ENCODE measurements at places on chromosomes 13 and 19.
A peak's percentile ranks its signal among the peaks of the same experiment; 100 is the strongest.

GRCh38 chr13:67950603-67951002, 720.5 kb upstream of the PCDH9 start:
- no peak for DNase-seq

DNA sequence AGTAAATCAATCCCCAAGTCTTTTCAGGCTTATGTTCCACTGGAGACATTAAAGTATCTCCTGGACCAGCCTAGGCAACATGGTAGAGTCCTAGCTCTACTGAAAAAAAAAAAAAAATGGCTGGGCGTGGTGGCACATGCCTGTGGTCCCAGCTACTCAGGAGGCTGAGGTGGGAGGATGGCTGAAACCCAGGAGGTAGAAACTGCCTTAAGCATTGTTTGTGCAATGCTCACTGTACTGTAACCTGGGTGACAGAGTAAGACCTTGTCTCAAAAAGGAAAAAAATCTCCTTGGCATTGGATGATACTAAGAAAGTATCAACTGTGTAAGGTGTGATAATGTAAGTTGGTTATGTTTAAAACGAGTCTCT, 8.8 kb downstream of the KLK8 start:
- DNase-seq: no peak

DNA sequence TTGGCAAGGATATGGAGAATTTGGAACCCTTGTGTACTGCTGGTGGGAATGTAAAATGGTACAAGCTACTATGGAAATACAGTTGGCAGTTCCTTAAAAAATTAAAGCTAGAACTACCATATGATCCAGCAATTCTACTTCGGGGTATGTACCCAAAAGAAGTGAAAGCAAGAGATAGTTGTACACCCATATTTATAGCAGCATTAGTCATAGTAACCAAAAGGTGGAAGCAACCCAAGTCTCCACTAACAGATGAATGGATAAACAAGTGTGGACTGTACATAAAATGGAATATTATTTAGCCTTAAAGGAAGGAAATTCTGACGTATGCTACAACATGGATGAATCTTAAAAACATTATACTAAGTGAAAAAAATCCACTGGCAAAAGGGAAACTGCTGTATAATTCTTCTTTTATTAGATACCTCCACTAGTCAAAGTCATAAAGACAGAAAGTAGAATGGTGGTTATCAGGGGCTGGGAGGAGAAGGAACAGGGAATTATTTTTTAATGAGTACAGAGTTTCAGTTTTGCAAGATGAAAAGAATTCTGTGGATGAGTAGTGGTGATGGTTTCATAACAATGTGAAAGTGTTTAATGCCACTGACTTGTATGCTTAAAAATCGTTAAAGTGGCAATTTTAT, 141.6 kb downstream of the RXFP2 start:
- DNase-seq: no peak

- DNase-seq: no peak
Measured at GRCh38 chr13:100646030-100646673, 28.4 kb downstream of the TMTC4 start.

DNA sequence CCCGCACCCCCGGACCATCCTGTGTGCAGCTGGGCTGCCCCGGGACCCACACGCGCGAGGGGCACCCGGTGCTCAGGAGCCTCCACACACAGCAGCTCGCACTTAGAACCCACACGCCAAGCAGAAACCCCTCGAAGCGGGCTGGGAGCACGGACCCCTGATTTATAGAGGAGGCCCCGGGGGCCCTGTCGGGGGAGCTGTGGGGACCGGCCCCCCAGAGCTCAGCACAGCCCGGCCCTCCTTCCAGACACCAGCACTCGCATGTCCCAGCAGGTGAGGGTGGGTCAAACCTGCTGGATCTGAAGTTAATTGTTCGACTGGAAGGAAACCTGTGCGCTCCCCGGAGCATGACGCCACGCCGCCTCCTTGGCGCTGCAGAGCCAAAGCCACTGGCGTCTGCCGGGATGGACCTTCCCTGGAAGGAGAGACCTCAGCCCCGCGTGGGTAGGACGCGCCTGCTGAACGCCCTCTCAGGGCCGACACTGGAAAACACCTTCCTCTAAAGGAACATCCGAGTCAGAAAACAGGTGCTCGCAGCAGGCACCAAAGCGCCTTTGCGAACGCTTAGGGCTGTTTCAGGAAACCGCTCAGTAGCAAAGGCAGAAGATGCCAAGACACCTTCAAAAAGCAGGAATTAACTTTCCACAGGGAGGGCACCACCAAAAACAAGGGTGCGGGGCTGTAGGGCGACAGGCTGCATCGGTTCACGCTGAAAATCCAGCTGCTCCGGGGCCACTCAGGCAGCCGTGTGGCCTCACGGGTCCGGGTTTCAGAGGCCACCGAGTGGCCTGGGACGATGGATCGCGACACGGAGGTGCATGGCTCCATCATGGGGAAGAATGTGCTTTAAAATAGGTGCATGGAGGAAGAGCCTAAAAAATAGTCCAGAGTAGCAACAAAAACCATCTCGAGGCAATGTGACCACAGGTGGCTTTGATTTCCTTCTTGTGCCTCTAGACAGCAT, 37.8 kb upstream of the GRTP1 start:
- peak; percentile 33 for DNase-seq

GRCh38 chr13:38617936-38618335, 68.9 kb upstream of the FREM2 start:
- DNase-seq: no peak

DNA sequence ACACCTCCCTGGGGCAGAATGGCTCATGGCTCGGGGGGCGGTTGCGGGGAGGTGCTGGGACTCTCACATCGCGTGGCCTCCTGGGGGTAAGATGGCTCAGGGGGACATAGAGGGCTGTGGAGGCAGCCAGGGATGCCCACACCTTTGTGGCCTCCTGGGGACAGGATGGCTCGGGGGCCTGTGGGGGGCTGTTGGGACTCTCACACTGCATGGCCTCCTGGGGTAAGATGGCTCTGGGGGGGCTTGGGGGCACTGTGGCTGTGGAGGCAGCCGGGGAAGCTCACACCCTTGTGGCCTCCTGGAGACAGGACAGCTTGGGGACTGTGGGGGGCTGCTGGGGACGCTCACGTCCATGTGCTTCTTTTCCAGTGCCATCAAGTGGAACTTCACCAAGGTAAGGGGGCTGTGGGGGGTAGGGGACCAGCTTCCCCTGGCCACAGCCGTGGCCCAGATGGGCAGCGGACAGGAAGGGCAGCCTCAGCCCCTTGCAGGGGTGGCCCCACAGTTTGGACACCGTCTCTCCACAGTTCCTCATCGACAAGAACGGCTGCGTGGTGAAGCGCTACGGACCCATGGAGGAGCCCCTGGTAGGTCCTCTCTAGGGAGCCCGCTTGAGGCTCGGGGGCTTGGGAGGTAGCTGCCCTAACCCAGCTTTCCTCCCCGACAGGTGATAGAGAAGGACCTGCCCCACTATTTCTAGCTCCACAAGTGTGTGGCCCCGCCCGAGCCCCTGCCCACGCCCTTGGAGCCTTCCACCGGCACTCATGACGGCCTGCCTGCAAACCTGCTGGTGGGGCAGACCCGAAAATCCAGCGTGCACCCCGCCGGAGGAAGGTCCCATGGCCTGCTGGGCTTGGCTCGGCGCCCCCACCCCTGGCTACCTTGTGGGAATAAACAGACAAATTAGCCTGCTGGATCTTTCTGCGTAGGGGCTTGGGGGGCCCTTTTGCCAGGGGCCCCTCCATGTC, 2.4 kb downstream of the GPX4 start:
- DNase-seq: no peak

DNA sequence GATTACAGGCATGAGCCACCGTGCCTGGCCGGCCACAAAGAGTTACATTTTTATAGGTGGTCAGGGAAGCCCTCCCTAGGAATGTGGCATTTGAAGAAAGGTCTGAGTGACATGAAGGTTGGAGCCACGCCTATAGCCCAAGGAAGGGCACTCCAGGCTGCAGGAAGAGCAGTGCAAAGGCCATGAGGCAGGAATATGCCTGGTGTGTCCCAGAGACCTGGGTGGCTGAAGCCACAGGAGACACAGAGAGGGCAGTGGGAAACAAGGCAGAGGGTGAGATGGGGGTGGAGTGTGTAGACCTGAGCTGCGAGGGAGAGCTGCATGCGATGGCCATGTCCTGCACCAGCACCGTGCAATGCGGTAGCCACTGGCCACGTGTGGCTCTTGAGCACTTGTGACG, 4.9 kb downstream of the PNMA8B start:
- DNase-seq: no peak

DNA sequence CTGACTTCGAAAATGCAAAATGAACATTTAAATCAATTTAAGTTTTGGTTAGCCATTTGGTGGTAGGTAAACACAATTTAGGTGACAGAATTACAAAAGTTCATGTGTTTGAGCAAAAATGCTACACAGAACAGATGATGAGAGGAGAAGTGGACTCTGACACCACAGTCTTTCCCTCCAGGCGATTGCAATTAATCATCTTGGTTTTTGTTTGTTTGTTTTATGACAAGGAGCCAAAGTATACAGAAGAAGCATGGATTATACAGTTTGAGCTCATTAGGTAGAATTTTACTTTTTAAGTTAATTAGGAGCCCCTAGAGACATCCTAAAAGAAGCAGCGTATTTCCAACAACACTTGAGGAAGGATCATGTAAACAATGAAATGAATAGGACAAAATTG, 49.3 kb upstream of the FREM2 start:
- no peak for DNase-seq

DNA sequence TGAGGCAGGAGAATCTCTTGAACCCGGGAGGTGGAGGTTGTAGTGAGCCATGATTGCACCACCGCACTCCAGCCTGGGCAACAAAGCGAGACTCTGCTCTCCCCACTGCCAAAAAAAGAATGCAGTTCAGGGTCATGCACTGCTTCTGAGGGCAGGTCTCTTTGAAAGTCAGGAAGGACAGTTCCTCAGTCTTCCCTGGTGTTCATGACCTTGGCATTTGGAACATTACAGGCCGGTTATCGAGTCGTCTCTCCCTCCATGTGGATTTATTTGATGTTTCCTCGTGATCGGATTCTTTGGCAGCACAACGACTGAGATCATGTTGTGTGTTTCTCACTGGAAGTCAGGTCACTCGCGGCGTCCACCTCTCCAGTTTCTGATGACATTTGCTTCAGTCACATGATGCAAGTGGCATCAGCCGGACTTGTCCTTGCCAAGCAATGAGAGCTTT, 17.2 kb downstream of the FGF21 start:
- DNase-seq: no peak
